ENCODE measurements at places on chromosomes 5 and 9.

- no peak for DNase-seq
Measured at GRCh38 chr9:127012250-127012649, 97.7 kb downstream of the RALGPS1 start.

DNA sequence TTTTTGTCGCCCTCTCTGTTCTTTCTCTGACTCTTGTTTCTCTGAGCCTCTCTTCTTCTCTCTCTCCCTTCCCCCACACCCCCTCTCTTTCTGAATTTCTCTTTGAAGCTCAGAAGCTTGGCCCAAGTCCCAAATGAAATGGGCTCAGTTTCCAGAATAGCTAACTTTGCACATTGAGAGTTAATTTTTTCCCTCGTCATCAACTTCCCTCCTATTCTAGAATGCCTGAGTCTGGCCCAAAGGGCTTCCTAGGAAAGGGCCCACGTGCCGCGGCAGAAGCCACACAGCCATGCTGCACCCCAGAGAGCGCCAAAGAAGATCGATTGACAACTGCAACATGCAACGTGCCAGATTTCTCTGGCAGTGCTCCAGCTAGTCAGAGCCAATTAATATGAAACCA lies 588.8 kb upstream of the KLF4 start:
- DNase-seq, result no peak

DNA sequence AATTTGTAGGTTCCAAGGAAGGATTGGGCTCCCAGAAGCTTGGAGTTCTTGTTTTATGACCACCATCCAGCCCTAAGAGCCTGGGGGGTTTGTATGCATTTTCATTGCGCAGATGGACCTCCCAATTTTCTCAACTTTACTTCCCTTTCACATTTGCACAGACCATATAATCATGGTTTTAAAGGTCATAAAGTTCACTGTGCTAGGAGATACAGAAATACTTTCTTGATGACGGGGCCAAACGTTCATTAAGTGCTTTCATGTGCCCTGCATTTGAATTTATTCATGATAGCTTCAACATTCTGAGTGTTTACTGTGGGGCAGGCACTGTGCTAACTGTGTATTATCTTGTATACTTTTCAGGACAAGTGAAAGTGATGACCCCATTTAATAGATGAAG lies 51.5 kb downstream of the WWC1 start:
- no peak for DNase-seq

DNA sequence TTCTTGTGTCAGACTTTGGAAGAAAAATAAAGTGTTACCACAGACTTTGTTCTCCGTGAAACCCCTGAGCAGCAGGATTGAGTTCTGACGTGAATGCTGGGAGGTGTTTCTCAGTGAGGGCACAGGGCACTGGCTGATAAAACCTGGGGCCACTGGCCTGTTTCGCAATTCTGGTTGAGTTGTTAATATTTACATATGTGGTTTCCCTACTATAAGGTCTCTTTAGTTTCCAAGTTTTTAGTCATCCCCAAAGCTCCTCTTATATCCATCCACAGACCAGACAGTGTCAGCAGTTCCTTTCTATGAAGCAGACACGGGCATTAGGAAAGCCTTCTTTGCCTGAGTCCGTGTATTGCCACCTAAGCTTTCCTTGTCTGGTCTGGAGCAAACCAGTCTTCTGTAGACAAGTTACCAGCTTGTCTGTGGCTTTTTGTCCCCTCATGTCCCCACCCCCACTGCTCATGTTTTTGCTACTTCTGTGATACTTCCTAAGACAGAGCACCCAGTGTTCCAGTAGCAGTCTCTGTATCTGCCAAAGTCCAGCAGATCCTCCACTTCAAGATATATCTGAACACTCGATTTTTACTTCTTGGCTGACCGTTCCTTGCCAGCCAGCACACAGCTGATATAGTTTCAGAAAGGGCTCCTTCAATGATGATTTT lies 42.0 kb downstream of the ACO1 start:
- no peak for DNase-seq

- DNase-seq, result no peak
Measured at GRCh38 chr5:176908675-176909368, 9.7 kb upstream of the HK3 start.

- DNase-seq, result no peak
Measured at GRCh38 chr9:92769286-92769685, 4.7 kb upstream of the BICD2 start.

GRCh38 chr9:107389617-107390071 lies 99.9 kb downstream of the KLF4 start:
- no peak for DNase-seq

Measured in omental fat pad (tissue), 4 donors.